ENCODE measurements at places on chromosomes 12 and 14.

GRCh38 chr12:117559978-117560377 lies 198.6 kb upstream of the NOS1 start:
- DNase-seq, result no peak

GRCh38 chr14:54570631-54571415 lies 3.9 kb downstream of the SAMD4A start:
- no peak for DNase-seq

DNA sequence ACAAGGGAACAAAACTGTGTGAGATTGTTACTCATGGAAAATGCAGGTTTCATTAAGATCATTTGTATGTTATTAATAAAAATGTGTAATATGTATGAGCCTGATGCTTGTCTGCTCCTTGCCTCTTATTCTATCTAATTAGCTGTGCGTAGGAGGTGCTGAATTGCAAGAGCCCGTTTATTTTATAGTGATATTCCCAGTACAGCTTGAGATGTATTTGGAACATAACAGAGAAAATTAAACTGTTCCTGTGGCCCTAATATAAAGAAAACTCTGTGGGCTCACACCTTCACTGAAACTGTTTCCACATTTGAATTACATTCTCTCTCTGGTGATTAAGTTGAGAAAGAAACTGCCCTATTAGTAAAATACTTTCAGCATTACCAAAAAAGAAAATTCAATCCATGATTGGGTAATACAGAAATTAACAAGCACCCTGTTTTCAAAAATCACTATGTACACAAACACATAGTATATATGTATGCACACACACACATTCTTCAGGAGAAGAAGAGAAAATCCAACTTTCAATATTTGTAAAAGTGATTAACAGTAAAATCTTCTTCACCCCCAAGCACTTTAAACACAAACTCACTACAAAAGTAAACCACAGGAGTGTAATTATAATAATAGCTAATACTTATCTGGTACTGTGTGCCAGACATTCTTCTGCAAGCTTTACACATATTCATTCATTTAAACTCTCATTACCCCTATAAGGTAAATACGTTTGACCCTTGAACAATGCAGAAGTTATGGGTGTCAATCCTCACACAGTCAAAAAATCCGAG lies 233.2 kb downstream of the PHLDA1 start:
- no peak for DNase-seq

DNA sequence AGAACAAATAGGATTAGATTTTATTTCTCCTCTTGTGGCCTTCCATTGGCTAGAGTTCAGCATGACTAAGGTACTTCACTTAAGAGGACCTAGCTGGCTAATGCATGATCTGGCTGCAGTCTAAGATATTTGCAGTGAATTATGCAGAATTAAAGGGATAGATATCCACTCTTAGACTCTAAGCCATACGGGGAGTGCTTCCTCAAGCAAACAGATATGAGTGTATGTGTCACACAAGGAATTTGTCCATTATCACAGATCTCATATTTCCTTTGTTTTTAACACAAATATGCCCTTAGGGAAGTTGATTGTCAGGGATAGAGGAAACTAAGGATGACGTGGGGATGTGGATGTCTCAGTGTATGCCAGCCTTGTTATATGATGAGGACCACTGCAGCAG lies 88.1 kb upstream of the DHRS4 start:
- no peak for DNase-seq

DNA sequence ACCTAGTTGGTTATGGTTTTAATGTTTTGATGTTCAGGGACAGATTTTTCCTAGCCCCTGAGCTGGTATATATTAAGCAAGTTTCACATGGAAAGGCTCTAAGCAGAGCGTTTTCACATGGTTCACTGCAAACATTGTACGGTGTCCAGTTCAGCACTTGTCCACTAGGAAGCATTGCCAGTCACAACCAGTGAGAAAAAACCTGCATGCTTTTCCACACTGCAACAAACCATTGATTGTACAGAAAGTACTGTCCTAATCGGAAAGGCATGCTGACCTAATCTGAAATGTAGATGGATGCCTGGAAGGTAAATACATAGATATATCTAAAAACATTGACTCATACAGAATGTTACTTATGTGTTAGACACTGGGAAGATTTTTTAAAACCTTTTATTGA lies 25.0 kb upstream of the NPAS3 start:
- DNase-seq, result no peak

DNA sequence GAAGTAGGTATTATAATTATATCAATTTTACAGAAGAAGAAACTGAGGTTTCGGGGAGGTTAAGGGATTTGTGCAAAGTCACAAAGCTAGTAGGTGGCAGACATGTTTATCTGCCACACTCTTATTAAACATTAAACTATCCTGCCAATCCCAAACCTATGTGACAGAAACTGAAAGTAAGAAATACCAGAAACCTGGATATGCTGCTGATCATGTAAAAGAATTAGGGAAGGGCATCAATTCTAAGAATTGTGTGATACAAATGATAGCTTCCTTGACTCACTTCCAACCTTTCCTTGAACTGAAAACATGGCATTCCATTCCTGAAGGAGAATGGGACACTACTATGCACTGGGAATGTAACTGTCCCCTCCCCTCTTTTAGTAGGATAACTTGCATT lies 16.9 kb downstream of the TAOK3 start:
- no peak for DNase-seq
